Stimulated activated CD8-positive, alpha-beta memory T cell treated with anti-CD3 and anti-CD28 coated beads, Interleukin-4, amount 100 ng/mL, for 4 hours (primary cell): ENCODE measurements at places on chromosomes 13 and 19.

DNA sequence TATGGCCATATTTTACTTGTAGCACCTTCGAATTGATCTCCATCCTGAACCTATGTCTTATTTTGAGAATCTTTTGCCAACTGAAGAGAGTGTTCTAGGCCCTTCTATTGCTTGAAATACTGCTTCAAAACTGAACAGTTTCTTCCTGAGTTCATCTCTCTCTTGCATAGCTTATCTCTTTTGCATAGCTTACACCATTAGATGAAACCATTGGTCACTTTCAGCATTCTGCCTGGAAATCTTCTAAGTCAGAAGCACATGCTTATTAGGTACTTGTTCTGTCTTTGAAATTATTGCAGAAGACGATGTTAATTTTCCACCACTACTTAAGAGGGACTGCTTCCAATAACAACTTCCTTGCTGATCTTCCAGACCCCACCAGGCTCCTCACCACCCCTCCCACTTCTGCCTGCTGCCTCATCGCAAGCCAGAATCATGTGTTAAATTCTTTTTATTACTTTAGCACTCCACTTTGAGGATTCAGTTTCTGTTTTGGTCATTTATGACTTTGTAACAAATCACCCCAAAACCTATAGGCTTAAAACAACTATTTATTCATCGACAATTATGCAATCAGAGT, 122.4 kb upstream of the MAB21L1 start:
- DNase-seq: no peak

DNA sequence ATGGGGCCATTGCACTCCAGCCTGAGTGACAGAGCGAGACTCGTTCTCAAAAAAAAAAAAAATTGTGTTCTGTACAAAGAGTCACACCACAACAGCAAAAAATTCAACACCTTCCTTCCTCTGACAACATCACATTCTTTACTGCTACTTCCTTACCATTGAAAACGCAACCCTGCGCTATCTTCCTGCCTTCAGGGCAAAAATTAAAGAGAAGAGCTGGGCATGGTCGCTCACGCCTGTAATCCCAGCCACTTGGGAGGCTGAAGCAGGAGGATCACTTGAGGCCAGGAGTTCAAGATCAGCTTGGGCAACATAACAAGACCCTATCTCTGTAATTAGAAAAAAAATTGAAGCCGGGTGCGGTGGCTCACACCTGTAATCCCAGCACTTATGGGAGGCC, 9.4 kb upstream of the ZNF444 start:
- no peak for DNase-seq

DNA sequence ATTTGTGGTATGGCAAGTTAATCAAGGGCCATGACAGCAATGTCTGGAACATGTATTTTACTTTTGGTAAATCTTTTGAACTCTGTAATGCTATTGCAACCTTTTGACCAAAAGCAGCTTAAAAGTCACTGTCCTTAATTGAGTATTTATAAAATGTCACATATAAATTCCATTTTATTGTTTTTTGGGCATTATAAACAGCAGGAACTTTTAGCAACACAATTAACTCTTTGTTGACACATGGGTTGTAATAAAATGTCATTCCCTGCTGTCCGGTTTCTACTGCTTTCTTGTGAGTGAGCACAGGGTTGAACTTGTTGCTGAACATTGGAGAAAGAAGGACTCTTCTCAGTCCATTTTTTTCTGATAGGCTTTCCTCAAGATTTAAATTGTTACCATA, 1923.1 kb downstream of the PCDH9 start:
- DNase-seq: no peak

- no peak for DNase-seq
These were observed 19.5 kb downstream of the ADGRE2 start for GRCh38 chr19:14758816-14759215.

DNA sequence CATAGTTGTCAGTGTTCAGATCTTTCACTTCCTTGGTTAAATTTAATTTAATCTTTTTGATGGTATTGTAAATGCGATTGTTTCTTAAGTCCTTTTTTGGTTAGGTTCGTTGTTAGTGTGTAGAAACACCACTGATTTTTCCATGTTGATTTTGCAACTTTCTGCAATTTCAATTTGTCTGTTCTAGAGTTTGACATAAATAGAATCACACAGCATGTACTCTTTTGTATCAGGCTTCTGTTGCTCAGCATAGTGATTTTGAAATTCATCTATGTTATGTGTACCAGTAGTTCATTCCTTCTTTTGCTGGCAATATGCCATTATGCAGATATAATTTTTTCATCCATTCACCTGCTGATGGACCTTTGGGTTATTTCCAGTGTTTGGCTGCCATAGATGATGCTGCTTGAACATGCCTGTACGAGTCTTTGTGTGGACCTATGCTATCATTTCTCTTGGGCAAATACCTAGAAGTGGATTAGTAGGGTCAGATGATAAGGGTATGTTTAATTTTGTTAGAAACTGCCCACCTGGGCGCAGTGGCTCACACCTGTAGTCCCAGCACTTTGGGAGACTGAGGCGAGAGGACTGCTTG, 33.1 kb downstream of the BICRA start:
- DNase-seq: no peak

DNA sequence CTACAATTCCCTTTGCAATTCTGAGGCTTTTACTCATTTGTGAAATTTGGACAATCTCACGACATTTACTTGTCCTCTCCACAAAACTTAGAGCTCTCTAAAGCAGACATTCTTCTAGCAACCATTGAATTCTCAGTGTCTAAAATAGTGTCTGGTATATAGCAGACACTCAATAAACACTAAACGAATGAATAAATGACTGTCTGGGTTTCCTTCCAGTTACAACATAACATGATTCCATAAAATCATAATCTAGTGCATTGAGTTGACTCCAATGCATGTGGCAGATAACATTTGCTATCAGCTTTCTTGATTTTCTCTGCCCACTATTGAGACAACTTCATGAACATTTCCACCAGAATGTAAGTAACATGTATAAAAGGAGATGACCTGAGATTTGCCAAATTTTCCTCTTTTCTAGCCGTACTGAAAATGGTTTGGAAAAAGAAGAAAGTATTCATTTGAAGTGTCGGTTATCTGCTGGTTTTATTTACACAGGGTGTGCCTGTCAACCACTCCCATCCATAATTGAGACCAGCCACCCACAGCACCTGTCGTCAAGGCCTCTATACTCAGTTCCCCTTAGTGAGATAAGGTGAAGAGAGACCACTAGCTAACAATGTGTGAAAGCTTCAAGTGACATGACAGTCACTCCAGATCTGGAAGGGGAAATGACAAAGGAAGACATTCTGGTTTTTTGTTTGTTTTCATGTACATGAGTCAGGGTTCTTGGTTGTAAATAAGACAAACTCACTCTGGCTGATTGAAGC, 4.8 kb upstream of the SERP2 start:
- DNase-seq: no peak

- no peak for DNase-seq
These were observed 6.5 kb downstream of the ARHGEF18 start for GRCh38 chr19:7355151-7355820.

DNA sequence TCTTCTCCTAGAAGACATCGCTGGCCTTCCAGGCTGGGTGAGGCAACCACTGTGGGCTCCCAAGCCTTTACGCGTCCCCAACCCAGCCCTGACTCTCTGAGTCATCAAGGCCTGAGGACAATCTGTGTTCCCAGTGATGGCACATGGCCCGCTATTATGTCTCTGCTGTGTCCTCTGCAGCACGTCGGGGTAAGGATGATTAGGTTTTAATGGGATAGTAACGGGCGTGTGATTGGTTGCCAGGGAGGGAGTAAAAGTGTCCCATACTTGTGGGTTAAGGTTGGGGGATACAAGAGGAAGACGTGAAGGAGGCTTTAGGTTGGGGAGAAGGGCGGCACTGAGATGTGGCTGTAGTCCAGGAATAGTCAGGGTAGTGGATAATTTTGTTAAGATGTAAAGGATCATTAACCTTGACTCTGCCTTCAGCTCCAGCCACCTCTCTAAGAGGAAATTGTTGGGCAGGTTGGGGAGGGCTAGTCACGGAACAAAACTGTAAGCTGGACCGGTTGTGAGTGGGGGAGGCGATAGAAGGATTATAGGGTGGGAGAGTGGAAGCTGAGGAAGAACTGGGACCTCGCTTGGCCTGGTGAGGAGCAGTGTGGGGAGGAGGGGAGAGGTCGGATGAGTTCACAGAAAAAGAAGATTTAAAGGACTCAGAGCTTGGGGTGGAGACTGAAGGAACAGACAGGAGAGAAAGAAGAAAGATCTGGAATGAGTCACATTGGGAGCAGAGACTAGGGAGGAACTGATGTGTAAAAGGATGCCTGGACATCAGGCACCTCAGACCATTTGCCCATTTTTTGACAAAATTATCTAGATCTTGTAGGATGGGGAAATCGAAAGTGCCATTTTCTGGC, 27.9 kb upstream of the IGFL1 start:
- DNase-seq: no peak

DNA sequence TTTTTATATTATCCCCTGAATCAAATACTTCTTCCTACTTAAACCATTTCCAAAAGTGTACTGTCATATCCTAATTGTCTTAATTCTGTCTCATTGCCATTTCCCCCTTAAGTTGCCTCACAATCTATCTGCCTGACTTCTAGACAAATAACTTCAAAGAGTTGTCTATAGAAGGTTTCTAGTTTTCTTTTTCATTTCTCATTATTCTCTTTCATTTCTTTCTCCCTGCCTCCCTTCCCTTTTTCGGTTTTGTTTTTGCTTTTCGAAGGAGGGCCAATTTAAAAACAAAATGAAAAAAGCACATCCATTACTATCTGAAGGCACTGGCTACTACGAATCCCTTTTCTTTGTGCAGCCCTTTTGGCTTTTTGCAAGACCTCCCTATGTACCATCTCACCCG, 367.2 kb downstream of the DNAJC15 start:
- no peak for DNase-seq

GRCh38 chr19:11063434-11063833, 25.8 kb upstream of the LDLR start:
- no peak for DNase-seq

- no peak for DNase-seq
These were observed 340.7 kb downstream of the MTUS2 start for GRCh38 chr13:29160862-29161261.

GRCh38 chr19:3125900-3126524, 9.8 kb upstream of the GNA15 start:
- peak; percentile 49 for DNase-seq

GRCh38 chr19:42386974-42387707, 3.0 kb downstream of the CNFN start:
- DNase-seq: peak; percentile 22

DNA sequence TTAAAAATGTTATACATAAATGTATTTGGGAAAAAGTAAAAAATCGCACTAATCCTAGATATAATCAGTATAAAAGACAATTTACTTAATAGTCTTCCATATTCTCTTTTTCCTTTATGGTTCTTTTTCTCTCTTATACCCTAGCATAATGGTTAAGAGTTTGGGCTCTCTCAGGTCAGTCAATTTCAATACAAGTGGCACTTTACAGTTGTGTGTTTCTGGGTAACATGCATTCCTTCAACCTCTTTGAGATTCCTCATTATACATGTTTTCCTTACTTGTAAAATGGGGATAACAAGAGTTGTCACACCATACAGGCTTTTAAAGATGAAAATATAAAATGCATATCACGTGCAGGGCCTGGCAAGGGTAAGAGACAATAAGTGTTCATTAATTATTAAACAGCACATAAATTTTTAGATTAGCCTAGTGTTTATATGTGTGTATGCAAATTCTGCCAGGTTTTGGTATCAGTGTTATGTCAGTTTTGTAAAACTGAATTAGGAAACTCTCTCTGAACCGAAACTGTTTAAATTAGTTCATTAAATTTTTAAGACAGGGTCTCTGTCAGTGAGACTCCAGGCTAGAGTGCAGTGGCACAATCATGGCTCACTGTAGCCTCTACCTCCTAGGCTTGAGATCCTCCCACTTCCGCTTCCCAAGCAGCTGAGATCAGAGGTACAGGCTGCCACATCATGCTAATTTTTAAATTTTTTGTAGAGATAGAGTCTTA, 49.8 kb downstream of the ELF1 start:
- DNase-seq: no peak

GRCh38 chr13:103883164-103883563, 816.9 kb upstream of the SLC10A2 start:
- no peak for DNase-seq

DNA sequence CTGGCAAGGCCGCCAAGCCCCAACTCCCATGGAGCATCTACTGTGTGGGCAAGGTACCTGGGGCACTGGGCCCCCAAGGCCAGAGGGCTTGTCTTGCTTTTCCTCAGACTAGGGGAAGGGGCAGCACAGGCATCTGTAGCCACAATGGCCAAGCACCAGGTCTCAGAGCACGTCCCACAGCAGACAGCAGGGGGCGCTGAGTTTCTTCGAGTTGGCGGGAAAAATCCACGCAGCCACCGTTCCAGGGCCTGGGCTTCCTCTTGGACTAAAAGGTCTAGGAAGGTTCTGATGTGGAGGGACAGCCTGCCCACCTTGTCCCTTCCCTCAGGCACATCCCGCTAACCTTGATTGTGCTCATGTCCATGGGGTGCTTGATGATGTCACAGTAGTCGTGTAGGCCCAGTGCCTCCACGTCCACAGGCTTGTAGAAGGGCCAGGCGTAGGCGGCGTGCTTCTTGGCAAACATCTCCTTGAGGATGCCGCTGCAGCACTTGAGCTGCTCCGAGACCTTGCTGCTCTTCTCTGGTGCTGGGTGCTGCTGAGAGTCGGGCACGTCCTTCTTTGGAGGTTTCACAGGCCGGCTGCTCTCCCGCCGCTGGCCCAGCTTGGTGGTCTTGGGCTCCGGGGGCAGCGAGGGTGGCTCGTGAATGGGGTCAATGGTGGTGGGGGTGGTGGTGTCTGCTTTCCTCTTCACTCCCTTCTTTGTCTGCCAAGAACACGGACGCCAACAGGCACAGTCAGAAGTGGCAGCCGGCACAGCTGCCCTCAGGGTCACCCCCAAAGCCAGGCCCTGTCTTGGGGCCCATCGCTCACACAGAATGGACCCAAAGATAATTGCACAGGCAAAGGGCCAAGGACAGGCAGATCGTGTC, 32.0 kb upstream of the EPHX3 start:
- peak; percentile 59 for DNase-seq

GRCh38 chr13:66657165-66657881, 572.8 kb downstream of the PCDH9 start:
- DNase-seq: no peak

- DNase-seq: no peak
These were observed 31.8 kb downstream of the KCTD15 start for GRCh38 chr19:33828266-33829075.

- DNase-seq: no peak
These were observed 118.4 kb downstream of the RAB20 start for GRCh38 chr13:110442930-110443621.

GRCh38 chr13:114166381-114167131, 12.5 kb upstream of the CFAP97D2 start:
- no peak for DNase-seq
